CD8-positive, alpha-beta memory T cell (primary cell): ENCODE measurements at places on chromosomes 3 and 15.

- DNase-seq = no peak
Measured at GRCh38 chr3:123877965-123878364, 6.2 kb downstream of the MYLK start.

DNA sequence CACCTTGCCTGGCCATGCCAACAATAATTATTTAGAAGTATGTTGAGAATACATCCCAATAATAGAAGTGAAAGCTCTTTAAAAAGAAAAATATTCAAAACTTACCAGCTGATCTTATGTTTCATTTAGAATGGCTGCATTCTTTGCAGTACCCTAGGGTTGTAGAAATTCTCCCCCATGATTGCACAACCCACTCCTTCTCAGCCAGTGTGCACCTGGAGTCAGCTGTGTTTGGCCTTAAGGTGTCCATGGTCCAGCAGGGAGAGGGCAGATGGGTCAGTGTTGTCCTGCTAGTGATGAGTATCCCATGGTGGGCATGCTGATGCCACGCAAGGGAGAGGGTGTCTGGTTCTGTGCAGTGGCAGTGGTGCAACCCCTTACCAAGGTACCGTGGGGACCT is 117.3 kb downstream of the IGF1R start:
- DNase-seq = no peak

DNA sequence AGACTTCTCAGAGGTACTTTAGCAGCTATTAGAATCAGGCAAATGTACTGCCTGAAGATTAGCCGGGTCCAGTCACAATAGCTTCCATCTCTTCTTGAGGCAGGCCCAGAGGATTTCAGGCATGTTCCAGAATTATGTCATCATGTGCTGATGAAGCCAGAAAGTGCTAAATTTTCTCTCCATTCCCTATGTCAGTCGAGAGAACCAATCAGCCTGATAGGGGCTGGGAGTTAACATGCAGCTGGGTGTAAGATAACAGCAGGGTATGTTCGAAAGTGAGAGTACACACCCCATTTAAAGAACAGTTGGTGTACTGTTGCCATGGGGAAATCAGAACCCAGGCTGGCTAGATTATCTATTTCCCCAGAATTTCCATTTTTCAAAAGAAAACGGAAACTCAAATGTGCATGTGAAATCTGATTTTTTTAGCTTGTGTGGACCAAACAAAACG is 48.7 kb downstream of the MYH15 start:
- DNase-seq = no peak

- DNase-seq = no peak
Measured at GRCh38 chr15:43920815-43921214, 94.0 kb downstream of the WDR76 start.

- no peak for DNase-seq
Measured at GRCh38 chr3:6260551-6261191, 600.2 kb upstream of the GRM7 start.
